ENCODE measurements at places on chromosomes 7 and 10.

DNA sequence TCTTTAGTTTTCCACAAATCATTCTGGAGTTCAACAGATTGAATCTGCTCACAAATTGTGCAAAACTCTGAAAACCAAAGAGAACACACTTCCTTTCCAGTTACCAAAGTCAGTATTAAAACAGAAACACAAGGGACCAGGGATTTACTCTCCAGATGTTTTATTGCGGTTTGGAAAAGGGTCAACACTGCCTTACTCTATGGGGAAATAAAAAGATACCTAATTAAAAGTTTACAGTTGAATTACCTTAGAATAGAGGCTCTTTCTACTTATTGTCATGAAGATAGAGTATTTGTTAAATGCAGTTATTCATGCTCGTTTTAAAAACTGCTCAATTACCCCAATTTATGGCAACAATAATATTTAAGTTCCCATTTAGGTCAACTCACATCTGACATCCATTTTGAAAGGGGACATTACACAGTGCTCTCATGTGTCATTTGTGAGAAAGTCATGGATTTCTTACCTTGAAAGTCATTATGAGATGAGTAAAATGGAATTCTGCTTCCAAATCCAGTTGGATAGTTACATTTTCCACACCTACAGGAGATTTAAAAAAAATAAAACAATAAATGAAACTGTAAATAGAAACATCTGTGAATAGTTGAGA, 8.4 kb downstream of the LAMB1 start:
- DNase-seq: no peak

GRCh38 chr7:36623247-36623646, 101.0 kb downstream of the AOAH start:
- DNase-seq: no peak

- no peak for DNase-seq
Measured at GRCh38 chr7:98785929-98786571, 83.8 kb downstream of the TMEM130 start.

GRCh38 chr10:105037022-105037421, 395.9 kb downstream of the SORCS3 start:
- DNase-seq: no peak
